Cortex of kidney (tissue), 1 donor: ENCODE measurements at places on chromosomes 2 and 18.

GRCh38 chr2:46493241-46493970, 14.0 kb downstream of the TMEM247 start:
- no peak for DNase-seq

DNA sequence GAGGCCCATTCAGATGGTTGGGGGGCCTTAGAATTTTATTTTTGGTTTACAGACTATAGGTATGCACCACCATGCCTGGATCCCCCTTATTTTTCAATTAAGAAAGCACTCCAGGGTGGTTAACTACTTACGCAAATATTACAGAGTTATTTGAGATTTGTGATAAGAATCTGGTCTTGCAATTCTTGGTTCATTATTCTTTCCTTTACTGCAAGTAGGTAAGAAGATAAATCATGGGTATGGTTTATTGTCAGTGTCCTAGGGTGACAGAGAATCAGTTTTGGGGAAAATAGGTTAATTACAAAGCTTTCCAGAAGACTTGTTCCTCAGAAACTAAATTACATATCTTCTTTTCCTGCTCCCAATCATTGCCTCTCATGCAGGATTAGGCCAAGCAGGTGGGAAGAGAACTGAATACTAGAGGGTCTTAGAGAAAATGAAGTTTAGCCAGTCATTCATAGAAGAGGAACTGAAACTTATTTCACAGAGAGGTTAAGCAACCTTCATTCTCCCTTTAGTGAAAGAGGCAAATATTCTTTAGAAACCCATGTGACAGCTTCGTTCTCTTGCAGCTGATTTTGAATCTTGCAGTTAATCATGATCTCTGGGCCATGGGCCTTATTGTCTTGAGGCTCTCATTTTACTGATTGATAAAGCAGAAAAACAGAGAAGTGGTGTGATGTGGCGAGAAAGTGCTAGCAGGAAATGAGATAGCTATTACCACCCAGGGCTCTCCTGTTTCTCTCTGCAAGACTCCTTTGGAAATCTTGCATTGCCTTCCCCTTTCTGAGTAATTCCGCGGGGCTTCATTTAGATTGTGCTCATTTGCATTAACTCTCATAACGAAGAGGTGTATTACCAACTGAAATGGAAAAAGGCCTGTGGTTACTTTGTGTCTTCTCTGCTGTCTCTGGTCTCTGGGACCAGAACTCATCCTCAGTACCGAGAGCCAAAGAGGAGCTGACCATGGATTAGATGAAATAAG, 44.8 kb upstream of the ARHGAP25 start:
- DNase-seq, result no peak

DNA sequence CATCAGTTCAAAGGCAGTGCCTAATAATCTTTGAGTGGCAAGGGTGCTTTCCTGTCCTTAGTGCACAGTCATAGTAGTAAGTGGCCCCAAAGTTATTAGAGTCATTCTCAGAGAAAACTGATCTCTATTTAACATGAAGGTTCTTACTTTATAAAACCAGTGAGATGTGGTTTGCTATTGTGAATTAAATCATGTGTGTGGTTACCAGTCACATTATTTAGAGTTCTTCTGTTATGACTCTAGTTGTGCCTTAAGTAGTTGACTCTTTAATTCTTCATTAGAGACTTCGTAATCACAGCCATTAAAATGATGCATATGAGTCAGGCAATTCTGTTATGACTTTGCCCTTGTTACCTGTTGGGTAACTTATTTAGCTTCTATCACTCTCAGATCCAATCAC, 1392.9 kb upstream of the ACVR2A start:
- DNase-seq, result no peak

- DNase-seq, result no peak
These were observed 234.3 kb downstream of the CALCRL start for GRCh38 chr2:187213798-187214197.

GRCh38 chr2:173424886-173425285, 70.2 kb downstream of the CDCA7 start:
- no peak for DNase-seq

- no peak for DNase-seq
These were observed 42.5 kb upstream of the ACADL start for GRCh38 chr2:210267698-210268097.
